ENCODE measurements at places on chromosomes 2 and 18.

DNA sequence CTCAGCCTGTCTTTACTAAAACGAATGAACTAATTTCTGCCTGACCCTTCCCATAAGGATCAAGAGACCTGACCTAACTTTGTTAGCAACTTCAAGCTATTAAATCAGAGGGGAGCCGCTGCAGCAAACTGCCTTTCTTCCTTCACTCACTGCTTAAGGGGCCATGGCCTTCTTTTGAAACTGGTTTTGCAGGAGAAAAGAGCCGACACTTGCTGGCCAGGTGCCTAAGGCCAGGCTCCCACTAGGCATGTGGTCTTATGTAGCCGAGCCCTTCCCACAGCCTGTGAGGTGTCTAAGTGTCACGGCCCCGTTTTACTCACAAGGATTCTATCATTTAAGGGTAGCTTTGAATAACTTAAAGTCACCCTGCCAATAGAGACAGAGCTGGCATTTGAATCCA, 130.8 kb downstream of the ZNF236 start:
- no peak for DNase-seq

- no peak for DNase-seq
Measured at GRCh38 chr2:101942851-101943250, 48.9 kb upstream of the IL1R2 start.

DNA sequence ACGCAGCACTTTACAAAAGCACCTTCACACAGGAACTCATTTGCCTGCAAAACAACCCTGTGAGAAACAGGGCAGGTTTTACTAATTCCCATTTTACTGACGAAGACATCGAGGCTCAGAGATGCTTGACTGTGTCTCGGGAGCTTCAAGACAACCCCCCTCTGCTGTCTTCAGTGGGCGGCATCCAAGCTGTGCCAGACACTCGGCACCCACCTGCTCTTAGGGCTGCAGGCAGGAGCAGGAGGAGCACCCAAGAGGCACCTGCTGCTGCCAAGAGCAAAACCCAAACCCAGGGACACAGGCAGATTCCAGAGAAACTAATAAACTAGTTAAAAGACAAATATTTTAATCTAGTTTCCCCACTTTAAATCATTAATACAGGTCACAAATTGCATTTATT, 67.9 kb downstream of the PPP4R1 start:
- DNase-seq, result no peak

DNA sequence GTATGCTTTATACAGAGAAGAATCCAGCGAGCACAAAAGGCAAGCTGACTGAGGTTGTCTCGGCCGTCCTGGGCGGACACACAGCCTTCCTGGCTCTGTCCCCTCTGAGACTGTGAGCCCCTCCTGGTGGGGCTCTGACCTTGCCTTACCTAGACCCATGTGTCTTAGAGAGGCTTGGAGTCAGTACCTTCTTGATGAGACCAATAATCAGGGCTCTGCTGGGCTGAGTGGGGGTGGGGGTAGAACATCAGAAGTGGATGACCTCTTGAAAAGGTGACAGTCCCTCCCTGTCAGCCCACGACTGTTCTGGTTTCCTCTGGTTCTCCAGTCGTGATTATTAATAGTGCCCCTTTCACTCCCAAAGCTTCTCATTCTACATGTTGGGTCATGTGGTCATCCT, 31.2 kb downstream of the TWIST2 start:
- no peak for DNase-seq

- no peak for DNase-seq
Measured at GRCh38 chr2:54353216-54353615, 97.2 kb upstream of the TSPYL6 start.

All from fibroblast of skin of back (primary cell).